ENCODE measurements at places on chromosomes 11 and 22.

GRCh38 chr11:24348908-24349307, 147.9 kb upstream of the LUZP2 start:
- H3K36me3 ChIP-seq: no peaks in the 10 kb centered on the region
- no peak overlapping the region for H3K4me3 ChIP-seq
- DNase-seq: no peak
- H3K4me1 ChIP-seq: no peaks in the 10 kb centered on the region
- no peaks in the 10 kb centered on the region for H3K27me3 ChIP-seq

DNA sequence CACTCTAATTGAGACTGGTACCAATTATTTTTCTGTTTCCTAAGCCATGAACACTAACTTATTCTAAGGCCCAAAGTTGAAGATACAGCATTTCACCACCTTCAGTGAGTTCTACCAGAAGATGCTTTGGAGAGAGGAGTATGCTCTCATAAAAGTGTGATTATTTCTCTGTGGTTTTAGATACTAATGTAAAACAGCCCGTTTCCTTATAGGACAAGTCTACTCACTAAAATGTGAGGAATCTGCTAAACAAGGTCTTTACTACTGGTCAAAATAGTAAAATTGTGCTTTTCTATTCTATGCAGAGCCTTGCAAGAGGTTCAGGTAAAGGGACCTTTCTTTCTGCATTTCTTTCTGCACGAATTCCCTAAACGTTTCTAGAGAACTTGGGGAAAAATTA, 2.4 kb downstream of the LGR4 start:
- no peak overlapping the region for H3K27ac ChIP-seq
- H3K36me3 ChIP-seq: no peaks in the 10 kb centered on the region
- no peak overlapping the region for H3K4me3 ChIP-seq
- peaks cover 15% of the 10 kb centered on the region for H3K4me1 ChIP-seq
- H3K27me3 ChIP-seq: no peaks in the 10 kb centered on the region

DNA sequence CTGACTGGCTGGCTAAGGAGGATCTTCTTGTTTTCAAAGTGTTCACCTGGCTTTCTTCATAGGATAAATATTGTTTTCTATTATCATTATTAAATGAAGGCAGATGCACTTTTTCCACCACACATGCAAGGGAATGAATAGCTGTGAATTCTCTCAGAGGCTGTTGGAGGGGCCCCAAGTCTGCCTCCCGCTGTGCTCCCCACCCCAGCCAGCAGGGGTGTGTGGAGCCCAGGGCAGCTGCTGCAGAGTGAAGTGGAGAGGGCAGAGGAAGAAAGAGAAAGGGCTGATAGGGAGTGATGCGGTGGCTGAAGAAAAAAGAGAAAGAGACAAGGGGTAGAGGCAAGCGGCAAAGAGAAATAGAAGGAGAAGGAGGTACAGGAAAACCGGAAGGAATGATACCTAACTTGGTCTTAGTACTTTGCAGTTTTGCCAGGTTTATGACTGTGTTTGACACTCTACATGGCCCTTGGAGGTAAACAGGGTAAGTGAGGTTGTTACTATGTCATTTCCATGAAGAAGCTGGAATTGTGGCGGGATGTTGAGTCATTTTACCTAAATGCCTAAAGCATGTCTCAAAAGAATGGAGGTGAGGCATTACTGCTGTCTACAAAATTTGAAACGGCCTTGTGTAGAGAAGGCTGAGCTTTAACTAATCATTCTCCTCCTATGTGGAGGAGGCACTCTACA, 145.7 kb upstream of the B3GAT1 start:
- no peaks in the 10 kb centered on the region for H3K36me3 ChIP-seq
- DNase-seq: no peak
- H3K4me1 ChIP-seq: no peaks in the 10 kb centered on the region
- no peak overlapping the region for H3K4me3 ChIP-seq
- no peaks in the 10 kb centered on the region for H3K27me3 ChIP-seq

DNA sequence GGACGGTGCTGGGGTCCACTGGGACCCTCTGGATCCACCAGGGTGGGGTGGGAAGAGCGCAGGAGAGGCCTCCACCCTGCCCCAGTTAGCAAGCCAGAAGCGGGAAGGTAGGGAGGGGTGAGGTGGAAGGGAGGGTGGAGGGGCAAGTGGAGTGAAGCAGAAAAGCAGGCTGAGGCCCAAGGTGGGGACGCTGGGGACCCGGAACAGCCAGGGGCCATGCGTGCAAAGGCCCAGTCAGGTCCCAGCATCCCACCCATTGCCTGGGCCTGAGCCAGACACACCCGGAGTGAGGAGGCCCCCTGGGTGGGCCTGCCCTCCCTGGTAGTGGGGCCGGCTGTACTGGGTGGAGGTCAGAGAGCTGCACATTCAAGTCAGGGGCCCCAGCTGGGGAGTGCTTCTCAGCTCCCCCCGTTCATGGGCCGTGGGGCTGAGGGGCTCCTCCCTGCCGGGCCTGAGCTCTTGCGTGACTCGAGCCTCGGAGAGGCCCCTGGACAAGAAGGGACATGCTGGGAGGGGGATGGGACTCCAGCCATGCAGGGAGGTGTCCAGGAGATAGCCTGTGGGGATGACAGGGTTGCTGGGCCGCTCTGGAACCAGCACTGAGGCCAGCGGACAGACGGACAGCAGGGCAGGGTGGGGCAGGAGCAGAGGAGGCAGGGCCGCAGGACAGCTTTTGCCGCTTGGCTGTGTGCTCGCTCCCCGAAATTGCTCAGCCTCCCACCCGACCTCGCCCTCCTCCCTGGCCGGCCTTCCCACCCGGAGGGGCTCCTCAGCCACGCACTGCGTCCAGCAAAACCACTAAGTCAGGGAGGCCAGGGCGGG, 7.7 kb downstream of the TNNT3 start:
- no peaks in the 10 kb centered on the region for H3K27me3 ChIP-seq
- no peaks in the 10 kb centered on the region for H3K36me3 ChIP-seq

- H3K36me3 ChIP-seq: no peaks in the 10 kb centered on the region
- no peak overlapping the region for H3K27ac ChIP-seq
- DNase-seq: no peak
Measured at GRCh38 chr11:92249156-92249753, 24.6 kb downstream of the FAT3 start.

DNA sequence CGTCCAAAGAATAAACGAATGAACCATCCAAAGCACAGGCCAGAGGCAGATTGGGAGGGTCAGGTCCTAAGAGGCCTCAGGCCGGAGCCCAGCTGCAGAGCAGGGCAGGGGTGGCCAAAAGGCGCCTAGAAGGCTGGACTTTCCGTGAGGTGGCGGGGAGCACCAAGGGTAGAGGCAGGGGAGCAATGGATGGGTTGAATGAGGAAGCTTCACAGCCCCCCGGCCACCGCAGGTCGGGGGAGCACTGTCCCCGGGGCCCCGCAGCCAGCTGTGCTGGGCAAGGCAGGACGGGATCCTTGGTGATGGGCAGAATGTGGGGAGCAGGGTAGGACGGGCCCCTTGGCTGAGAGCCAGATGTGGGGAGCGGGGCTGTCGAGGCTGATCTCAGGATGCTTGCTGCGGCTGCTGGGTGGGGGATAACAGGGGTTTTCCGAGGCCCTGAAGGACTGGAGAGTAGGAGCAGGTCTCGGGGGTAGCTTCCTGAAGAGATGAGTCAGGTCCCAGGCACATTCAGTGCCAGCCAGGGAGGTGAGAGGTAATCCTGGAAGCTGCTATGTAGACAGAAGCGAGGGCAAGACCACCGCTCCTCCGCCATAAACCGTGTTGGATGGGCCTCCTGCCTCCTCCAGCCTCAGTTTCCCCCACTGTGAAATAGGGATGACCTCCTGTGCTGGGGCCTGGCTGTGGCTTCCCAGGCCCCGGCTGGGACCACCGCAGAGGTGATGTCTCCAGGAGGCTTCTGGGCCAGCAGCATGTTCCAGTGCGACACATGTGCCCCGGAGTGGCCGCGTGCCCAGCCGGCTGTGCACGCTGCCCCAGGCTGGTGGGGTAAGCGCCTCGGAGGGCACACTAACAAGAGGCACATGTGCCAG, 34.6 kb upstream of the KCNQ1OT1 start:
- H3K36me3 ChIP-seq: no peaks in the 10 kb centered on the region
- no peak overlapping the region for H3K27ac ChIP-seq
- H3K4me1 ChIP-seq: no peaks in the 10 kb centered on the region
